ENCODE measurements at places on chromosomes 7 and 10. TPM values are rescaled to one million over a fixed set of nuclear protein-coding genes. Genes with fewer than 3 reads are reported as not detected.

ANKRD61 gene
- total RNA-seq: not detected

WEE2 gene
- not detected for total RNA-seq

GPR158 gene
- total RNA-seq: not detected

MRLN gene
- total RNA-seq: not detected

OR9A2 gene
- 0.32 TPM for total RNA-seq

VAX1 gene
- not detected for total RNA-seq

Measured in activated T-cell treated with anti-CD3 and anti-CD28 coated beads, Interleukin-2, amount 50 U/mL, for 72 hours (primary cell).